ENCODE measurements at places on chromosomes 1 and 21.
A peak's percentile ranks its signal among the peaks of the same experiment; 100 is the strongest.

GRCh38 chr1:9787702-9788101, 36.1 kb downstream of the CLSTN1 start:
- no peak for DNase-seq

DNA sequence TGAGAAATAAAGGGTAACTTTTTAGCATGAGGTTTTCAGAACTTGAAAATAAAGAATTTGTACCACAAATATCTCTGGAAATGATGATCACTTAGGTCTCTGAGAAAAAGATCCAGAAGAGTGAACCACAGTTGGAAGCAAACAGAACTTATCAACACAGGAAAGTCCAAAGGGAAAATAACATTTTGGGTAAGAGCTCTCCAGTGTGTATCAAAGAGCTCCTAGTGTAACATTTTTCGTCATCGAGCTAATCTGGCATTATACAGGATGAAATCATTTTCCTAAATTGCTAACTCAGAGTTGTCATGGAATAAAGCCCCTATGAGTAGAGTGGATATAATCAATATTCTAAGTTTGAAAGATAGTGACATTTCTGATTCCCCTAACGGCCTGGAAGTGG, 104.0 kb downstream of the LMO4 start:
- DNase-seq, result no peak

- no peak for DNase-seq
These were observed 47.5 kb downstream of the HSF2BP start for GRCh38 chr21:43611598-43612369.

DNA sequence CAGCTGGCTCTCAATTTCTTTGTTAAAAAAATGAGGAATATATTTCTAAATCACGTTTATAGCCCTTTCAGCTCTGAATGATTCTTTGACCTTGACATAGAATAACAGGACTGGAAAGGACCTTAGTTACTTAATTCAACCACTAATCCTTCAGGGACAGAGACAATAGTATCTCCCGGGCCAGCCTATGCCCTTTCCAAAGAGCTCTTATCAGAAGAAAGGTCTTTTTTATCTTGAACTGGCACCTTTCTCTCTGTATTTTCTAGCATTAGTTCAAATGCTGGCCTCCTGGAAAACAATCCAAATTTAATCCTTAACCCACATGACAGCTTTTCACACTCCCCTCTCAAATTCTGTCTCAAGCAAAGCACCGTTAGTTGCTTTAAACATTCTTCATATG, 44.8 kb upstream of the FBXO28 start:
- no peak for DNase-seq

DNA sequence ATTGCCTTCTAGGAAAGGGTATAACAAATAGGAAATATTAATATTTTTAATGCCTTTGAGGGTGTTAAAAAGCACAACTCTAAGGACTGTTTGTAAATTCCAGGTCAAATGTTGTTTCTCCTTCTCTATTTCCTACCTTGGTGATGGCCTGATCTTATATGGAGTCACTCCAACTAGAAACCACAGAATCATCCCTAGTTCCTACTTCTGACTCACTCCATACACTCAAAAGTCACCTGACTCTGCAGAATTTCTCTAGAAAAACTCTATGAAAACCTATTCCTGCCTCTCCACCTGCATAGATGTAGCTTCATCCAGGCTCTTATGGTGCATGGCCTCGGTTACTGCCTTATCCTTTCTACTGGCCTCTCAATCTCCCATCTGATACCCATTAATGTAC, 14.5 kb downstream of the RGS4 start:
- peak; percentile 48 for DNase-seq

GRCh38 chr1:86191958-86192357, 35.4 kb upstream of the COL24A1 start:
- DNase-seq, result no peak

DNA sequence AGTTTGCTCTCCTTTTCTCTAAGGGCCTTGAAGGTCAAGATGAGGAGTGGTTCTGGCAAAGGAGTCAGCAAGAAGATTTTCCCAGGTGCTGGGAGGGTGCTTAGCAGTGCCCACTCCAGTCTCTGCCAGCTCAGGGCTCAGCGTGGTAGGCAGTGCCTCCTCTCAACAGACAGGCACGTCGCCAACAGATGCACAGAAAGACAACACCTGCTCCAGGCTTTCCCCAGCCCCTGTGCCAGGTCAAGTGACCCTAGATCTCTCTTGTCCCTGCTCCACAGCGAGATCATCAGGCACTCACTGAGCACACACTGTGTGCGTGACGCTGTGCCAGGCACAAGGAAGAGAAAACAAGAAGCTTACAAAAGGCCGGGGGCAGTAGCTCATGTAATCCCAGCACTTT, 86.0 kb downstream of the CASZ1 start:
- DNase-seq, result no peak

GRCh38 chr1:211627259-211627658, 48.2 kb downstream of the NEK2 start:
- no peak for DNase-seq

- no peak for DNase-seq
These were observed 146.4 kb upstream of the IVNS1ABP start for GRCh38 chr1:185463433-185463832.

GRCh38 chr1:223331301-223331700, 32.7 kb downstream of the SUSD4 start:
- DNase-seq, result no peak

DNA sequence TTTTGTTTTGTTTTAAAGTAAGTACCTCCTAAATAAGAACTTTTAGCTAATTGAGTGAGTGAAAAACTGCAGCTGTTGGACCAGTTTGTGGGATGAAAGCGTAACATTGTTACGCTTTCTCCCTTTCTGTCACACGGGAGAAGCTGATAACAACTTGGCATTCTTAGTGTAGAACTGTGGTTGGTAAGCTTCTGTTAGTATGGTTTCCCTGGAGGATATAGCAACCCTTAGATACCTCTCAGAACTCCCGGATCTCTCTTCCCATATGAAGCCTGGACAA, 98.2 kb downstream of the CACHD1 start:
- no peak for DNase-seq

- no peak for DNase-seq
These were observed 235.7 kb upstream of the RAB4A start for GRCh38 chr1:229035054-229035747.

DNA sequence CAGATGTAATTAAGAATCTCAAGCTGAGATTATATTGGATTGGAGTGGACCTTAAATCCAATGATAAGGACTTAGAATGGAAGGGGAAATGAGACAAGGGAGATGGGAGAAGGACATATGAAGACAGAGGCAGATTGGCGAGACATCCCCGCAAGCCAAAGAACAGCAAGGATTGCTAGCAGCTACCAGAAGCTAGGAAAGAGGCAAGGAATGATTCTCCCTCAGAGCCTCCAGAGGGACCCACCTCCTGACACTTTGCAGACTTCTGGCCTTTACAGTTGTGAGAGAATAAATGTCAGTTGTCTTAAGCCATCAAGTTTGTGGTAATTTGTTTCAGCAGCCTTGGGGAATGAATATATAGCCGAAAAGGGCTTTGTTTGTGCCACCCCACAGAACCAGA, 20.7 kb downstream of the METTL13 start:
- DNase-seq, result no peak

GRCh38 chr1:8239306-8240023, 78.4 kb upstream of the SLC45A1 start:
- peak; percentile 9 for DNase-seq

DNA sequence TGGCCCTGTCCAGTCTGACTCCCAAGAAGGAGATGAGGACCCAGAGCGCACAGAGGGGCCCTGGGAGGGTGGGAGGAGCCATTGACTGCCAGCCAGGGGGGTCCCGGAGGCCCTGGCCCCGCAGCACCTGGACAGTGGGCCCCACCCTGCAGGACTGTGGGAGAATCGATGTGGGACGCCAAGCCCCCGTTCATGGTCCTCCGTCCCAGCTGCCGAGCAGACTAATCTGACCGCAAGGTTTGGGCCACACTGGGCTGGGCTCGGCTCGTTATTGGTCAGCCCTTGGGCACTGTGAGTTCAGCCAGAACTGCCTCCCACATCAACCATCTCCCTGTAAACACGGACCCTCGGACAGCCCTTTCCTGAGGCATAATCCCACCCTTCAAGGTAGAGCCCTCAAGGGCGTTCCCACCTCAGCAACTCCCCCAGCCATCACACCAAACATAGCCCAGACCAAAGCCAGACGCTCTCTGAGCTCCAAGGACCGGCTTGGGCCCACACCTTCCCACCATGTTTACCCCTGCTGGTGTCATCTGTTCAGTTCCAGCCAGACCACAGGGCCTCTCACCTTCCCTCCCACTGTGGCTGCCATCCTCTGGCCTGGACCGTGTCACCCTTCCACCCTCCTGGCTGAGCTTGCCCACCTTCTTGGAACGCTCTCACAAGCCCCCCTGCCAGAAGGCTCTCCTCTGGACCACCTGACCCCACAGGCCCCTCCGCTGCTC, 16.2 kb upstream of the POFUT2 start:
- no peak for DNase-seq

DNA sequence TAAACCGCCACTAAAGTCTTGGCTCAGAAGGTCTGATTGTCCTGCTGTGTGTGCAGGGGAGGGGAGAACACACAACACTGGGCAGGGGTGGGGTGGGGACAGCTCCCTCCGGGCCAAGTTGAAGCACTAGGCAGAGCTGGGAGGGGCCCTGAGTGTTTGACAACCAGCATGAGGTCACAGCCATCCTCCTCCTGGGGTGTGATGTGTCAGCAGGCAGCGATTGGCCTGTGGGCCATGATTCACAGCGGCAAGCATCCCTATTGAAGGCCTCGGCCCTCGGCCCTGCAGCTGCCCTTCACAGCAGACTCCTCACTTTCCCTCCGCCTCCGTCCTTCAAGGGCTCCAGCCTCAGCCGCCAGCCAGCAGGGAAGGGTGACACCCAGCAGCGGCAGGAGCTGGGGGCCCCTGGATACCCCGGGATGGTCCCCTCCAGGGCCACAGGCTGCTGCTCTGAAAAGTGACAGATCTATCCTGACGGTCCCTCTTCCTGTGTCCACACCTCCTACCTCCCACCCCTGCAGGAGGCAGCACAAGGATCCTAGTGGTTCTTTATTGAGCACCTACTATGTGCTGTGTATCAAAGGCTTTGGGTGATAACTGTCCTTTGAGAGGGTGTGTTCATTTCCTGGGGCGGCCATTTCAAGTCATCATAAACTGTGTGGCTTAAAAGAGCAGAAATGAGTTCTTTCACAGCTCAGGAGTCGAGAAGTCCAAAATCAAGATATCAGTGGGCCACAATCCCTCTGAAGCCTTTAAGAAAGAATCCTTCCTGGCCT, 66.0 kb upstream of the SLC25A33 start:
- DNase-seq, result peak; percentile 90

- DNase-seq, result no peak
These were observed 922 bp downstream of the CPT2 start for GRCh38 chr1:53197291-53198200.

DNA sequence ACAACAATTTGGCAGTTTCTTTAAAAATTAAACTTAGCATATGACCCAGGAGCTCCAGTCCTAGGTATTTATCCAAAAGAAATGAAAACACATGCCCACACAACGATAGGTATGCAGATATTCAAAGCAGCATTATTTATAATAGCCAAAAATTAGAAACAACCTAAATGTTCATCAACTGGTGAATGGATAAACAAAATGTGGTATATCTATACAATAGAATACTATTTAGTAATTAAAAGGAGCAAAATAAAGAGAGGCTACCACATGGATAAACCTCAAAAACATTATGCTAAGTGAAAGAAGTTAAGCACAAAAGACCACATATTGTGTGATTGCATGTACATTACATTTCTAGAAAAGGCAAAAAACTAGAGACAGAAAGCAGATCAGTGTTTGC, 51.3 kb downstream of the ROR1 start:
- DNase-seq, result no peak

DNA sequence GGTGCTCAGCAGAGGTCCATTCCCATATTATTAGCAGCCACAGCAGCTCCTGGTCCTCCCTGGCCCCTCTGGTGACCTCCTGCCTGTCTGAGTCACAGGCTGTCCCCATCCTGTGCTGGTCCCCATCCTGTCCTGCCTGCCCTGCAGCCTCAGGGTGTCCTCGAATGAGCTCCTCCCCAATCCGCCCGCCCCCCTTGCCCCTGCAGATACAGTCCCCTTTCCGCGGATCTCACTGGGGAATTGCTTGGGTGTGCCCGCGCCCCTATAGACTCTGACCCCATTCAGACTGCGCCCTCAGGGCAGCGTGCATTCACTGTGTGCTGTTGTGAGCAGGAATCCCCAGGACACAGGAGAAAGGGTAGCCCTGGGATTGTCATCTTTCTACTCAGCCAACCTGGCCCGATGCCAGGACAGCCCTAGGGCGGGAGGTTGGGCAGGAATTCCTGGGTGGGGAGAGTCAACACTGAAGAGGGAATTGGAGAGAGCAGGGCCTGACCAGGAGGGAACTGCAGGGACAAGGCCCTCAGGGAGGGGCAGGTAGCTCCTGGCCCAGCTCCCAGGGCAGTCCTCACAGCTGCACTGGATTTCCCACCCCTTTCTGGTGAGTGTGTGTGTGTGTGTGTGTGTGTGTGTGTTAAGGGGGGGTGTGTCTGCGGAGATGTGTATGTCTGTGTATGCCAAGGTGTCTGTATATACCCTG, 1.1 kb upstream of the GUCA2A start:
- DNase-seq, result peak; percentile 75

DNA sequence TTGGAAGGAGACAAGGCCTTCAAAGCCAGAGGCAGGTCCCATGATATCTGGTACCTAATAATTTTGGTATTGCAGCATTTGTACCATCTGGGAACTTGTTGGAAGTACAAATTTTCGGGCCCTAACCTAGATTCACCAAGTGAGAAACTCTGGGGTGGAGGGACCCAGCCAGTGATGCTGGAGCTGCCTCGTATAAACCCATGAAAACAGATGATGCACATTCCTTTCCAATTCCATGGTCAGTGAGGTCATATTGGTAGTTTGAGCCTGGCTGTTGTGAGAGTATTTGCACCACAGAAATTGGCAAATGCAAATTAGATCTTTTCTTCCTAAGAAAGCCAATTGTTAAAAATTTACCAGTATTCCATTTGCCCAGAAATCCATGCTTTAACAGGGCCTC, 269.6 kb upstream of the PLXNA2 start:
- no peak for DNase-seq

- no peak for DNase-seq
These were observed 58.2 kb downstream of the DNTTIP2 start for GRCh38 chr1:93820554-93821422.

DNA sequence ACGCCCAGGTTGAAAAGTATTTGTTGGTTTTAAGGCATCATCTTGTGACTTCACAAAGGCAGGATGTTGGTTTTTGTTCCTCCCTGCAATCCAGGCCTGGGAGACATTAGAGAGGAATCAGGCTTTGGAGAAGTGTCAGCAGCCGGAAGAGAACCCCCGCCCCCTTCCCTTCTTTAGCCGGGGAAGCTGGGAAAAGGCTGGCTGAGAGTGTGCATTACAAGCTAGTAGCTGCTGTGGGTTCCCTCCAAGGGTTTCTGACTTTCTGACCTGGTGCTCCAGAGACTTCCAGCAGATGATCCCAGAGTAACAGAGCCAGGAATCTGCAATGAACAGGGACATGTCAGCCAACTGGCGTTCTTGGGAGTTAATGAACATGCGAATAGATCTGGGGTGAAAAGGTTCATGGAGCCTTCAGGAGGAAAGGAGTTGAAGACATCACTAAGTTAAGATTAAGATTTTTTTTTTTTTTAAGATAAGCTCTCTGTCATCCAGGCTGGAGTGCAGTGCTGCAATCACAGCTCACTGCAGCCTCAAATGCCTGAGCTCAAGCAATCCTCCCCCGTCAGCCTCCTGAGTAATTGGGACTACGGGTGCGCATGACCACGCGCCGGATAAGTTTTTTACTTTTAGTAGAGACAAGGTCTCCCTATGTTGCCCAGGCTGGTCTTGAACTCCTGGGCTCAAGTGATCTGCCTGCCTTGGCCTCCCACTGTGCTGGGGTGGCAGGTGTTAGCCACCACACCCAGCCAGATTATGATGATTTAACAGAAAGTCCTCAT, 7.5 kb downstream of the DISP3 start:
- DNase-seq, result no peak

GRCh38 chr1:208142590-208143382, 101.4 kb downstream of the PLXNA2 start:
- DNase-seq, result no peak
